Cortex of kidney (tissue), 1 donor: ENCODE measurements at places on chromosomes 3 and 15.

- DNase-seq: no peak
Observed at GRCh38 chr3:183252973-183253527, at the start of gene B3GNT5. Gene B3GNT5 (plus strand): TSS chr3:183253253. CDS start chr3:183269799, 16,546 bp downstream.

DNA sequence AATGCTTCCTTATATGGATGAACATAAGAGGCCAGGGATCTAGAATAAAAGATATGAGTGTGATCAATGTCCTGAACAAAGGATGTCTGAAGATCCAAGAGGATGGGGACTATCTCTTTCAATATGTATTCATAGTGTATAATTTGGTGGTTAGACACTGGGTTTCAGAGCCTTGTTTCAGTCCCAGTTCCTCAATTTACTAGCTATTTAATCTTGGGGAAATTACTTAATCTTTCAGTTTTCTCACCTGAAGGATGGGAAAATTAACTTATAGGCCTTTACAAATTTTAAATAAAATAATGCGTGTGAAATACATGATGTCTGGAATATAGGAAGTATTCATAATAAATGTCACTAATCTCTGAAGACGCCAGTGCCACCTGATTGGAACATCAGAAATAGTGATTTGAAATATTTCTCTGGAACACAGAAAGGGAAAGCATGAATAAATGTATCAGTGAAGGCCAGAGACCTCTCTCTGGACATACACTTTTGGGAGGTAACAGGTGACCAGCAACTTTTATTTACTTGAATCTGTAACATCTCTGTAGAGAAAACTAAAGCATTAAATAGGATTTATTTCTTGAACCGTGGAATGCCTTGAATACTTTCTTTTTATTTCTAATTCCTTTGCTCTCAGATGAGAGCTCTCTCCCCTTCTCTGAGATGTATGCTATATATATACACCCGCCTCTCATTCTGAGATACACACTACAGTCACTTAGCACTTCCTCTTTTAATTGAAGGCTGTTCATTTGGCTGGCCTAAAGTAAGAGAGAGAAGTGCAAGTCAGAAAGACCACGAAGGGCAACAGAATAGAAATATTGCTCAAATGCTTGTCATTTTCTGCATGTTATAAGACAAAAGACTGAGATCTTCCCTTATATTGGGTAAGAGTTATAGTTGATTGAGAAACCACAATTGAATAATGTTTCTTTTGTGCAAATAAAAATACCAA lies 407.1 kb downstream of the LSAMP start:
- DNase-seq: no peak

DNA sequence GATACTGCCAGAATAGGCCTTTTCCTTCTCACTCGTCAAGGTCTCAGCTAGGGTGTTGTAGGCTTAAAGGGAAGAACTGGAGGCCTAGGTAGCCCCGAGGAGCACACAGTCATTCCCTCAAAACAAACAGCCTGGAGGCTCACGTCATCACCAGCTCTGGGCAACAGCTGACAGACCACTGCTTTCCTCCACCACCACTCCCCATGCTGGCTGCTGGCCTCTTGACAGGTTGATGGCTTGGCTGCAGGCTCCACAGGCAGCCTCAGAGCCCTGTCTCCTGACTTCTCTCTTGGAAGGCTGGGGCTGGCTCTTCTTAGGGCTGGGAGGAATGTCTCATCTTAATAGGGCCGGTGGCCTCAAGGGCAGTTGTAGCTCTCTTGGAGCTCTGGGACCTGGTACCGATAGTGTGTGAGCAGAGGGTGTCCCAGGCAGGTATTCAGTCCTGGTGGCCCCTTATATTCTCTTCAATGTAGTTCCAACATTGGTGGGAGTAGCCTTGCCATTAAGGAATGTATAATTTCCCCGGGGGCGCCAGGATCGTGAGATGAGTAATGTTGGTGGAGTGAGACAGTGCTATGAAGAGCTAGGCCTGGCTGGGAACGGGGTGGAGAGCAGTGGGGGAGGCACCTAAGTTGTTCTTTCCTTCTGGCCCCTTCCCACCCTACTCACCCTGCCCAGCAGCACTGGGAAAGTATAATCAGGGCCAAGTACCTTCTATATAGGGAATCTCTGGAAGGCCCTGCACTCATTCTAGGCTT lies 6.1 kb upstream of the AP2M1 start:
- no peak for DNase-seq

DNA sequence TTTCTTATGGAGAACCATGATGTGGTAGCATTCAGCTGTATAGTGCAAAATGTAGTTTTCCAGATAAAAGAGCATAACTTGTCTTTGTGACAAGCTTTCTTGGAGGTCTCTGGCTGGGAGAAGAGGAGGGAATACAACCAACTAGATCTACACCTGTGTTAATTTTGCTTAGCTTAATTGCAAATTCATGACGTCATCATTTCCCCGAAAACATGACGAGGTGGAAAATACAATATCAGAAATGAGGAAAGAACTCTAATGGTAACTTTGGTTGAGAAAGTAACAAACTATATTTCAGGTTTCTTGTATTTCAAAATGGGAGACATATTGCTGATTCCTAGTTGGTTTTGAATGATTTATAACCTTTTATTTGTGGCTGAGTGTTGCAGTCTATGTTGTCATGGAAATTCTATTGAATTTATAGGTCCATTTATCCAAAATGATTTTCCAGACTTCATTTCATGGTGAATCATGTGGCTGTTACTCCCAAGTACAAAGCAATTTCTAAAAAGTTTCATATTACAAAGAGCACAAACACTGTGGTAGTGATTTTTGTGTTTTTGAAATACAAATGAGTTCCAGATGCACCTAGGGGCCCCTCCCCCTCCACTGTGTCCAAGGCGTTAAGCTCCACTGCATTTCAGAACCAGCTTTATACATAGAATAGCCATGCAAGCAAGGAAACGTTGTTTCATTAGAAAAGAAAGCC lies 307.2 kb downstream of the FEZF2 start:
- no peak for DNase-seq

DNA sequence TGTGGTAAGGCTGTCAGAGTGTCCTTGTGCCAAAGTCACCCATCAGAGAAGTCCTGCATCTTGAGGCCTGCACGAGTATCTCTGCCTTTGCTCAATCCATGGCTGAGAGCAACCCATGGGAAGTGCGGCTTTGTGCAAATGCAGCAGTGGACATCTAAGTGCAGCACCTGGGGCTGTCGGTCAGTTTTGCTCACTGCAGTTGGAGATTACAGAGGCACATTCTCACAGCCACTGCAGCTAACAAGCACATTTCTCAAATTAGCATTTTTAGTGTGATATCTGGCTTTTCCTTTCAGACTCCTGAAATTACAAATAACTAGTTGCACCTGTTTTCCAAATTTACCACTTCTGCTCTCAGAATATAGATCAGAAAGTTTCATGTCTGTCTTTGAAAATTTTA lies 81.5 kb upstream of the DAZL start:
- no peak for DNase-seq

DNA sequence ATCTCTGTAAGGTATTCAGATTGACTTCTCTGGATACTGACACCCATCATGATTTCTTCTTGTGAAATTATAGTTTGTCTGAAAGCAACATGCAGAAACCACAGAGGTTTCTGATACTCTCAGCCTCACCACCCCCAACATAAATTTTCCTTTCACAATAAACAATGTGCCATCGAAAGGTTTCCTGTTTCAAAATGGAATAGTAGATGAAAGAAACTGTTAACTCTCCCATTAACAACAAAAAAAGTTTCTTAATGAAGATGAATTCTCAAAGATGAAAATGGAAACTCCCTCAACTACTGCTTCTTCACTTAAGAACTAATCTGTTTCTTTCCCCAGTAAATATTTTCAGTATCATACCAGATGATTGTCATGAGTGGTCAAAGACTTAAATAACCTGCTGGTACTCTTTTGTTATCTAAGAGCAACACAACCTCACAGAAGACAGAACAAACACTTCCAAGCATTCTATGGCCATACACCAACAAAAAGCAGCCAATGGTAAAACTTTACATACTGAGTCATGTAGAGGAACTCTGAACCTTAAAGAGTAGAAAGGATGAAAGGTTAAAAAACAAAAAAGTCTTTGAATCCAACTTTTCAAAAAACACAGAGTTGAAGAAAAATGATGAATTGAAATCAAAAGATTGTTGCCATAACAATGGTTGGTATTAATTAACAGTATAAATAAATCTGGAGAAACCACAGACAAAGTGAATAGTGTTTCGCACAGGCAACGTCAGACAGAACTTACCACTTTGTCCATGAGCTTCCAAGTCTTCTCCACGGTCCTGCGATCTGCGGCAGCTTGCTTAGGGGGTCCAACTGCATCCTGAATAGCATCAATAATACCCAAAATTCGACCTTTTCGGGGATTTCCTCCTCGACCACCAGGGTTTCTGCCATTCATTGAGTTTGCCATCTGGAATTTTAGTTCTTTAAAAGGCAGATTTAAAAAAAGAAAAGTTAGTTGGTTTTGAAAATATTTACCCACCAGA lies 1.9 kb downstream of the CBLB start:
- no peak for DNase-seq

- no peak for DNase-seq
Observed at GRCh38 chr3:127736801-127737539, 64.2 kb downstream of the ABTB1 start.

DNA sequence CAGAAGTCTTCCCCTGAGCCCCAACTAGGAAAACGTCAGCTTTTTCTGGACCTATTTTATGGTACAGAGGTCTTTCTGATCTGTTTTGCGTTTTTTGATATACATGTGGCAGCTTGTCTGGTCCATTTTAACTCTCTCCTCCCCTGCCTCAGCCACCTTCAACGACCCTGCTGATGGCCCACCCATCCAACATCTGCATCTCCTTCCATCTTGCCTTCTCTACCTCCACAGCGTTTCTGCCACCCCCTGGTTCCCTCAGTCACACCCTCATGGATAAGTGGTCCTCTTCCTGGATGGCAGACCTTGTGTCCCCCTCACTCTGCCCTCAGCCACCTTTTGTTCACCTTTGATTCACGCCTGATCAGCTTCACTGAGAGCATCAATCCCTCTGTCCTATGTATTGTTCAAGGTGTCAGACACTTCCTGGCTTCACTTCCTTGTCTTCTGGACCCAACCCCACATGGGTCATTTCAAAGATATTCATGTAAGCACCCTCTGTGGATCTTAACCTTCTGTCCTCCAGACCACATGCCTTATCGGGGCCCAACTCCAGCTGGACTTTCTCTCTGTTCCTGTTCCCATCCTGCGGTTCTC lies 13.5 kb downstream of the AHSG start:
- DNase-seq: no peak

- no peak for DNase-seq
Observed at GRCh38 chr3:62837145-62837787, 38.0 kb downstream of the CADPS start.

DNA sequence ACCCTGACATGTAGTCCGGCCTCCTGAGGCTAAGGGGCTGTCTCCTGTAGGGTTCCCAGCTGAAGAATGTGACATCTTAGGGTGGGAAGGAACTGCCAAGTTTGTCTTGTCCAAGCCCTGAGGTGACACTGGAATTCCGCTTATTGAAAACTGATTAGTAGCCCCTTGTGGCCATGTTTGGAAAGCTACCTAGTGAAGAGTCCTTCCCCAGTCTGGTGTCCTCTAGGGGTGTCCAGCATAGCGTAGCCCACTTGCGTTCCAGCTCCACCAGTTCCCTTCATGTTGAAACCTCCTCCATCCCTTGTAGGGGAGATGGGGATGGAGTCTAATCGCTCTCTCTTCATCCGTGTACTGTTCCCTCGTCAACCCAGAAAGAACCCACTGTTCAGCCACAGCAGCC lies 79.5 kb downstream of the CHDH start:
- no peak for DNase-seq

- DNase-seq: no peak
Observed at GRCh38 chr3:153355559-153355958, 193.5 kb downstream of the RAP2B start.

- DNase-seq: no peak
Observed at GRCh38 chr15:43423793-43424192, 52.9 kb downstream of the TUBGCP4 start.

DNA sequence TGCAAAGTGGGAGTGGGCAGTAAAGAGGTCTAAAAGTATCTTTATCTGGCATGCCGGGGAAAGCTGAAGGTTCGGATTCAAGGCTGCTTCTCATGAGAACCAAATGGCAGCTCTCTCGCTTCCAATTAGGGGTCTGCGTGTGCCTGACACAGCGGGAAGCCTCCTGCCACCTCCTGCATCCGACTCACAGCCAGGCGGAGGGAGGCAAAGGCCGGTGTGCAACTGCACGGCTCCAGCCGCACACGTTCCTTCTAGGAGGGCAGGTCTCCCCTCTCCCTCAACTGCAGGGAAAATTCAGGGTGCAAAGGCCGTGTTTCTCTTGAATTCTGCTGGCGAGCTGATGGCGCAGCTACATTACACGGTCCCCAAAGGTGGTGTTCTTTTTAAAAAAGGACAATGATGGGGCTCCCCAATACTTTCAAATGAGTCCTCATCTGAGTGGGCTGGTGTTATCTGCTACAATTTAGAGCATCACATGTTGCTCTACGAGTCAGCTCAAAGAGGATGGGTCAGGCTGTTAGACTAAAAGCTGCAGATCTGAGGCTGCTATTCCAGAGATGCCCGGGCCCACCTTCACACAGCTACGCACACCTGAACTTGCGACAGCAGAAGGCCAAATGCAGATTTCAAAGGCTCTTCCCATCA lies 226.6 kb downstream of the ADAMTS17 start:
- DNase-seq: no peak

DNA sequence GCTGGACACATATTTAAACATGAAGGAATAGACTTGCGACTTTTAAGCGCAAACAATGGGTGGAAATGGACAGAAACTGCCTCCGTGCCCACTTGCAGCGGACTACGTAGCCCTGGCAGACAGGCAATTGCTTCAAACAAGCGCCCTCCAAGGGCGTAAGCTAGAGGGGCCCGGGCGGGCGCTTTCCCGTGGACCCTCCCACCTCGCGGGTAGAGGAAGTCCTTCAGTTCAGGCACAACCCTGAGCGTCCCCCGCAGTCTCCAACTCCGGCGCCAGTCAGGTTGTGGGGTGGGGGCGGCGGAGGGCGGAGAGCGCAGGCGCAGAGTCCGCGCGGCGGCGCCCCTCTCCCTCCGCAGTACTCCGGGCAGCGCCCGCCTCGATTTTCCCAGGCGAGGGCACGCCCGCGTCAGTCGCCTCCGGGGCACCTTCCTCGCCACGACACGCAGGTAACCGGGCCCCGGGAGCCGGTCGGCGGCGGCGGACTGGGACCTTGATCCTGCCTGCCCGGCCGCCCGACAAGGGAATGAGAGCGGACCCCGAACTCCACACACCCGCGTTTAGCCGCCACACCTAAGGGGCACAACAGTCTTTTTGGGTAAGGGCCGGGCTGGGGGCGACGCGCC lies at the start of gene SLC35G2:
SLC35G2 (plus strand) TSS at position 358 of the 623 bp plus-strand sequence. CDS start 35,335 bp downstream, outside the sequence.
- DNase-seq: no peak

GRCh38 chr3:10184250-10184649 lies 19.5 kb downstream of the IRAK2 start:
- DNase-seq: no peak

DNA sequence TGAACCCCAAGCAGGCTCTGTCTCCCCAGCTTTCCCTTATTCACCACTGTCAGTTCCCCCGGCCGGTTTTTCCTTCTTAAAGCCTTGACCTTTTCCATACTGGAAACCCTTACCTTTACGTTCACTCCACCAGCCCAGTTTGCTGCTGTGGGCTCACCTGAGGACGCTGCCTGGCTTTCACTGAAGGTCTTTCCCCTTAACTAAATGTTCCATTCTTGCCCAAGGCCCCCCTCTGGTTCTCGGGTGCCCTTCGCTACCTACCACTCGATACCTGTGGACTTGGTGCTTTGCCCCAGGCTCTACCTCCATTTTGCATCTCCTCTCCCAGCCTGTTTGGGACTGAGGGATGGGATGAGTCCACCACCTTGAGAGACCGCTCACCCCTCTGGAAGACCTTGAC lies 851 bp downstream of the AP2M1 start:
- no peak for DNase-seq

GRCh38 chr3:156675830-156676767 lies 1.7 kb downstream of the TIPARP start:
- DNase-seq: no peak
